ENCODE measurements at places on chromosomes 13 and 19.
A peak's percentile ranks its signal among the peaks of the same experiment; 100 is the strongest.

DNA sequence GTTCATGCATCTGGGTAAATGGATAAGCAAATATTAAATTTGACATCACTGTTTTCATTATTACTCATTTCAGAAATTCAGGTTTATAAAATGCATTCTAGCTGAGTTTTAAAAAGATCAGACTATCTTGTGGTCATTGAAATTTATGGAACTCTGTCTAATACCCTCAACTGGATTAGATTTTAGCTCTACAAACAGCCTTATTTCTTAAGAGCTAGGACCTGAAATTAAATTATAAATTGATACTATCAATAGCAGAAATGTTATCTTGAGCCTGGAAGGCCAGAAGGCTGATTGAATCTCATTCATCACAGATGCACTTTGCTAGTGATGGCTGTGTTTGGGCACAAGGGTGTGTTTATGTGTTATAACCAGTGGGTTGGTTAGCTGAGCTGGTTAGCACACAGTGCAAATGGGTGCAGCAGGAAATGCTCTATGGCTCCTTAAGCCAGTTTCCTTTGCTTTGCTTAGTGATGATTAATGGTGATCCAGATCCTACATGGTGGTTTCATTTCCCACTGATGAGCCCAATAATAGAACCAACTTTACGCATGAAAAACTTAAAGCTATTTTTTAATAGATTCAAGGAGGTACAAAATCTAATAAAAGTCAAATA lies 310.8 kb upstream of the KLF12 start:
- DNase-seq = peak; percentile 17

GRCh38 chr19:17830567-17831418 lies 9.5 kb upstream of the INSL3 start:
- DNase-seq = peak; percentile 80

GRCh38 chr19:33639035-33639681 lies 17.4 kb downstream of the CHST8 start:
- no peak for DNase-seq

- DNase-seq = no peak
Observed at GRCh38 chr13:38662362-38662761, 24.5 kb upstream of the FREM2 start.

- peak; percentile 25 for DNase-seq
Observed at GRCh38 chr19:29964171-29964570, 22.1 kb downstream of the URI1 start.

DNA sequence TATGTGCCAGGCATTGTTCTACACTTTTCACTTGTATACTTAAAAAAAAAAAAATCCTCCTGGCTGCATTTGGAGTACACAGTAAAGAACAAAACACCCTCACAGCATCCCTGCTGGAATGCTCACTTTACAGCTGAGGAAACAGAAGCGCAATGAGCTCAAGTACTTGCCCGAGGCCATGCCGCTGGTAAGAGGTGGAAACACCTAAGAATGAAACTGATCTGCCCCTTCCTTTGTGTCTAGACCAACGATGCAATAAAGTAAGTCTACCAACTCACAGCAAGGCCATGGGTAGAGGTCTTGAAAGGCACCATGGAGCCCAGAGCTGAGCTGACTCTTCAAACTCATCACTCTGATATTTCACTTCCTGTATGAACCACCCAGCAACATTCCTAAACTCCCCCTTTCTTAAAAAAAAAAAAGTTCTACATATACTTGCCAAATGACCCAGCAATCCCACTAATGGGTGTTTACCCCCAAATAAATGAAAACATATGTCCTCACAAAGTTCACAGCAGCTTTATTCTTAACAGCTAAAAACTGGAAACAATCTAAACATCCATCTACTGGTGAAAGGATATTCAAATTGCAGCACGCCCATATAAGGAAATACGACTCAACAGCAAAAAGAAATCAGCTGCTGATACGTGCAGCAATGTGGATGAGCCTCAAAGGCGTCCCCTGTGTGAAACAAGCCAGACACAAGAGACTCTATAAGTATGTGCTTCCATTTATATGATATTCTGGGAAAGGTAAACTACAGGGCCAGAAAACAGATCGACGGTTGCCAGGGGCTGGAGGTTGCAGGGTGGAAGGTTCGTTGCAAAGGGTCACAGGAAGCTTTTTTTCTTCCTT lies 236.6 kb upstream of the MAB21L1 start:
- DNase-seq = peak; percentile 96

GRCh38 chr13:69547780-69548179 lies 559.8 kb upstream of the ATXN8OS start:
- no peak for DNase-seq

- DNase-seq = no peak
Observed at GRCh38 chr13:99279637-99280036, 21.5 kb upstream of the GPR18 start.

DNA sequence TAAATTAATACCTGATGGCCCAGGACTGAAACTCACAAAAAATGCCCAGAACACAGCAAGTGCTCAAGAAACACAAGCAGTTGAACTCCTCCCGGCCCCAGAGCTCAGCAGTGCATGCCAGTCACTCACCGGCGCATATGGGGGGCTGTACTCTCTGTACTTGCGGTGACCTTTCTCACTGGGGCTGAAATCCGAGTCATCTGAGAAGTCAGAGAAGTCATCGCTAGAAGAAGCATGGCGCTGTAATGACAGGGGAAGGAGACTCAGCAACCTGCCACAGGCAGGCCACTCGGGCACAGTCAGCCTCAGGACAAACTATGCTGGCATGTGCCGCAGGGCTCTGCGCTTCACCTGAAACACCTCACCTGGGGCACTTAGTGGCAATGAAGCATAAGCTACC lies 19.7 kb downstream of the ZC3H4 start:
- no peak for DNase-seq

- DNase-seq = peak; percentile 59
Observed at GRCh38 chr13:48775285-48775684, 121.6 kb downstream of the CYSLTR2 start.

DNA sequence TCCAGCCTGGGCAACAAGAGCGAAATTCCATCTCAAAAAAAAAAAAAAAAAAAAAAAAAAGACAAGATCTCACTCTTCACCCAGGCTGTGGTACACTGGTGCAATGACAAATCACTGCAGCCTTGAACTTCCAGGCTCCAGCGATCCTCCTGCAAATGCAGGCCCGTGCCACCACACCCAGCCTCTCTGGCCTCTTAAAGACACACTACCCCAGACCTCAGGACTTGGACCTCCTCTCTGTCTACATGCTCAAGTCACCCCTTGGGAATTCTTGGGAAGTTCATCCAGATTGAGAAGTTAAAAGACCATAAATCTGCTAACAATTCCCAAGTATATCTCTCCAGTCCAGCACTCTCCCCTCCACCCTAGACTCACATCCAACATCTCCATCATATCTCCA lies 10.6 kb upstream of the HIPK4 start:
- DNase-seq = peak; percentile 21

- DNase-seq = no peak
Observed at GRCh38 chr19:47595944-47596343, 13.0 kb upstream of the BICRA start.

GRCh38 chr13:110562036-110562597 lies 595 bp upstream of the RAB20 start:
- no peak for DNase-seq

DNA sequence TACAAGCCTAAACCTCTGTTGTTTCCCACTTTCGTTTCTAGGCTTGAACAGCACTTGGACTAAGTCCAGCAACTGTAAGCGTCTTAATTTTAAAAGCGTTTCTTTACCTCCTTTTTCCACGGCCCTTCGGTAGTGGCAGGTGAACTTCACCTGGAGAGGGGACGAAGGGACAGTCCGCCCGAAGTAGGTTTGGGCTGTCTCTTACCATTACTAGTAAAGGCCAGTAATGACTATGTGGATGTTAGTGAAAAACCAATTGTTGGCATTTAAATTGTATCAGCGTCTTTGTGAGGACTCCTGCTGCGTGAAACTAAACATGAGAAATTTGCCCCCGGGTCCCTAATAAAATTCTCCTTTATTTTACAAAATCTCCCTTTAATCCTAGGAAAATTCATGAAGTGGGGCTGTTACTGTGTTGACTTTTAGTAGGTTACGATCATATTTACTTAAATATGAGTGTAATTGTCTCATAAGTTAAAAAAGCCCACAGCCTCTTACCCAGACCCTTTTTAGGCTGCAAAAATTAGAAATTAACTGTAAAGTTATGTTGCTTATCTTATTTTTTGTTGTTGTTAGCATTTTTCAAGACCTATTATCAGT lies 983 bp downstream of the ITM2B start:
- peak; percentile 58 for DNase-seq

DNA sequence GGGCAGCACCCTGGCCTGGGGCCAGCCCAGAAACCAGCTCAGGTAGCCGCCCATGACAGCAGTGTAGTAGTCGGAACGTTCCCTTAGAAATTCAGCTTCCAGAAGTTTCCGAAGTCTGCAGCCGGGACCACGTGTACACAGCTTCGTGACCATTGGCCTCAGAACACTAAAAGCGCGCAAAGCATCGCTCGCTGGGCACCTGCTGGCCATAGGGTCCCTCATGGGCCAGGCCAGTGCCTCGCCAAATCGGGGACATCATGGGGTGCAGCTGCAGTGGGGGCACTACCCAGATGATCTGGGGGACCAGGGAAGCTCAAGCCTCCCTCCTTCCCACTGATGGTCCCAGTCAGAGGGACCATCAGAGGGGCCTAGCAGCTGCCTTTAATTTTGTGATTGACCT lies 384.5 kb downstream of the MTUS2 start:
- DNase-seq = no peak

DNA sequence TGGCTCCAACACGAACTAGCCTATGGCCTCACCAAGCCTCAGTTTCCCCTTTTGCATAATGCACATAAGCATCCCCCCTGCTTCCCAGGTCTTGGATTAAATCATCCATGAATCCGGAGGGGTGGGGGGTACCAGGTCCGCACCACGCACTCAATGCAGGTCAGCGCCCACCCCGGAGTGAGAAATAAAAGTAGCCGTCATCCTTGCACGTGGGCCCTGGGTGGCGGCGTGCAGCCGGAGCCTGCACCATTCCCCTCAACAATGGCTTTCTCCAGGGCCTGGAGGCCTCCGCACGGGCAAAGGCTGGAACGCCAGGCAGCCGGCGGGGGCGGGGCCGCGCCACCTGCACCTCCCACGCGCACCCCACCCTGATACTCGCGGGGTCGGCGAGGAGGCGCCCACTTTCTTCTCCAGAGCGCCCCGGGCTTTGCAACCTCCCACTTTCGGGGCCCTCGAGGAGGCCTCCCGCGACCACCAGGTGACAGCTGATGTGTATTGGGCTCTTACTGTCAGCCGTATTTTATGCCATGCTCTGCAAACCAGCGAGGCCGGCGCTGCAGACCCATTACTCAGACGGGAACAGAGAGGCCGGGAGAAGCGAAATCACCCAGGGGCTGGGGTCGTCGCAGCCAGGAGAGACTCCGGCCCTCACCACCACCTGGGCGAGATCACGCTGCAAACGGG lies 767 bp upstream of the GADD45B start:
- peak; percentile 76 for DNase-seq
